ENCODE measurements at places on chromosomes 3 and 15.
A peak's percentile ranks its signal among the peaks of the same experiment; 100 is the strongest.

DNA sequence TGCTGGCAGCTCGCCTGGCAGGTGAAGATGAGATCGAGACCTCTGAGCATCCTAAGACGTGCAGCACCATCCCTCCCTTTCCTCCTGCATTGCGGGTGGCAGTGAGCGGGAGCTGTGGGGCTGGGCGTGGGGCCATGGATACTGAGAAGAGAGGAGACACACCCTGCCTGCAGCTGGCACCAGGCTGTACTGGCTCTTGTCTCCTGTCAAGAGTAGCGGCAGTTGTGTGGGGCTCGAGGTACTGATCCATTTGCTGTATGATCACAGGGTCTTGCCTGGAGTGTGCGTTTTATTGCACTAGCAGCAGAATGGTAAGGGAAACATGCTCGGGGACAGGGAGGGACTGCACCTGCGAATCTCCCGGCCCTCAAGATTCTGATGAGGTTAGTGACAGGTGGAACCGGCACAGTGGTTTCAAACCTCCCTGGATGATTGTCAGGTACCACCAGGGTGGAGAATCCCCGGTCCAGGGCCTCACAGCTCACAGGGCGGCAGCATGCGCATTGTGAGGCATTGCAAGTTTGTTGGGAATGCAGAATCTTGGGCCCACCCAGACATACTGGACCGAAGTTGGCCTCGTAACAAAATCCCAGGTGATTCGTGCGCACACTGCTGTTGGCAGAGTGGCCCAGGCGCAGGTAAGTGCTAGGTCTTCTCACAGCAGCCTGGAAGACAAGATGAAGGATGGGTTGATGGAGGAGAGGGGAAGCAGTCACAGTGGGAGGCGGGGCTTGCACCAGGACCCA lies 14.1 kb downstream of the SYNM start:
- DNase-seq: no peak

DNA sequence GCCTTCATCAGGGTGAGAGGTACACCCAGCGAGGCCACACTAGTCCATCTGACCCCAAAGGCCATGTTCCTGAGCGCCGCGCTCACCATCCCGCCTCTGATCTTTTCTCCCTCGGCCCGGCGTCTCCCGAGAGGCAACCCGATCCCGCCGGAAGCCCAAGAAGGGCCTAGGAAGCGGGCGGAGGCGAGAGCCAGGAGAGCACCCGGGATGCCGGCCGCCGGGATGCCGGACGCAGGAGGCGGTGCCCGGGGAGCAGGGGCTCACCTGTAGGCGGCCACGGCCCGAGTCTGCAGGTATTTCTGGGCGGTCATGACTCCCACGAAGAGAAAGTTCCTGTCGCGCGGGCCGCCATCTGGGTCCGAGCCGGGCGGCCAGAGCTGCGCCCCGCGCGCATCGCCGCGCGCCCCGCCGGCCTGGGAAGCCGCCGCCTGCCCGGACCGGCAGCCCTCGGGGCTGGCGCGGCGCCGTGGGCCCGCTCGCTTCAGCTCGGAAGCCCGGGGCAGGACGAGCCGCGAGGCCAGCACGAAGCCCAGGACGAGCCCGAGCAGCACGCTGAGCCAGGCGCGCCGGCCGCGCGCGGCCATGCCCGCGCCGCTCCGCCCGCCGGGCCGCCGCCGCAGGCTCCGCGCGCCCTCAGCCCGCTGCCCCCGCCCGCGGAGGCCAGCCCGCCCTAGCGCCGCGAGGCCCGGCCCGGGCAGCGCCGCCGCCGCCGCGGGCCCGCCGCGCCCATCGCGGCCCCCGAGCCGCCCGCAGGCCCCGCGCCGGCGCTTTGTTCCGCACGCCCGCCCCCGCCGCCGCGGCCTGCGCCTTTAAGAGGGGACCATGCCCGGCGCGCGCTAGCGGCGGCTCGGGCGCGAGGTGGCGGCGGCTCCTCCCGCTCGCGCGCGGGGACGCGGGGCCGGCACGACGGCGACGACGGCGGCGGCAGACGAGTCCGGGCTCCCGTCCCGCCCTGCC lies 697 bp downstream of the CHSY1 start:
- no peak for DNase-seq

- DNase-seq: no peak
Measured at GRCh38 chr3:135040321-135041240, 245.5 kb downstream of the EPHB1 start.

- DNase-seq: no peak
Measured at GRCh38 chr3:8979262-8979661, 16.0 kb upstream of the RAD18 start.

DNA sequence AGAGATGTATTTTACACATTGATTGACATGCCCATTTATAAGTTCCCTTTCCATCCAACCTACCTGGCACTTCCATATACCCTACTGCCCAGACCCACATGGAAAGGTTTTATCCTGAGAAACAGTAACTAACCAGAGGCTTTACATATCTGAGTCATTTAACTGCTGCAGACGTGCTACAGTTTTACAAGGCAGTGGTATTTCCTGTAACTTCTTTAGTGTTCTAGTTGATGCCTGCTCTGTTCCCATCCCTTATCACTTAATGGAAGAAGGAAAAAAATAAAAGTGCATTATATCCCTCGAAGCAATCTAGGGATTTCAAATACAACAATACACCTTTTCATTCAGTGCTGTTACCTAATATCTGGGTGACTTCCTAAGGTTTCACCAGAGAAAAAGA lies 107.1 kb downstream of the TMCO5A start:
- DNase-seq: peak; percentile 3

DNA sequence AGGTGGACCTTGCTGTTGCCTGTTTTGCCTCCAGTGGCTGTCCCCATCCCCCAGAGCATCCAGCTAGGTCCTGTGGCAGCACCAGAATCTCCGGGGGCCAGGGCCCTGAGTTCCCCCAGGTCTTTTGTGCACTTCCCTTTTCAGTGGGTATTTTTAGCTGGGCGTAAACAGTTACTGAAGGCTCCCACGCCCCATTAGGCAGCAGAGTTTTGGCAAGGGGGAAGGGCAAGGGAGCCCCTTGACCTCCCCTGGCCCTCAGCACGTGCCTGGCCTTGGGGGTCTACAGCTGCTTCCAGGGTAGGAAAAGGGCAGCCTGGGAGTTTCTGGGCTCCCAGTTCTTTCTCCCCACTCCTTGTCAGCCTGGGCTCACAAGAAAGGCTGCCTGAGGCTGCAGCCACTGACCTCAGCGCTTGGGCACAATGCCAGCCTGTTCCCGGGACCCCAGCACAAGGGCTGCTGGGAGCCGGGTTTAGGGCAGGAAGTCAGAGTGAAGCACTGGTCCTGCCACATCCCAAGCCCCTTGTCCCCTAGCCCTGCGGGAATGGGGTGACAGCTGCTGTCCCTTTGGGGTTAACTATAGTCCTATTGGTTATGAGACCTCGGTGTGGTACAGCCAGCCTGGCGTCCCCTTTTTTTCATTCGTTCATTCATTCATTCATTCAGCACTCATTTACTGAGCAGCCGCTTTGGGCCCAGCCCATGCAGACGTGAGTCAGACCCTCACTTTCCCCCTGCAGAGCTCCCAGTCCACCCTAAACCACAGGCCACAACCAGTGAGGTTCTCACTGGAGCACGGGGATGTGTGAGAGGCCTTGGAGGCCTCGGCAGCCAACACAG lies 8.4 kb downstream of the CSK start:
- no peak for DNase-seq

- DNase-seq: no peak
Measured at GRCh38 chr3:4629095-4630007, 136.2 kb downstream of the ITPR1 start.

DNA sequence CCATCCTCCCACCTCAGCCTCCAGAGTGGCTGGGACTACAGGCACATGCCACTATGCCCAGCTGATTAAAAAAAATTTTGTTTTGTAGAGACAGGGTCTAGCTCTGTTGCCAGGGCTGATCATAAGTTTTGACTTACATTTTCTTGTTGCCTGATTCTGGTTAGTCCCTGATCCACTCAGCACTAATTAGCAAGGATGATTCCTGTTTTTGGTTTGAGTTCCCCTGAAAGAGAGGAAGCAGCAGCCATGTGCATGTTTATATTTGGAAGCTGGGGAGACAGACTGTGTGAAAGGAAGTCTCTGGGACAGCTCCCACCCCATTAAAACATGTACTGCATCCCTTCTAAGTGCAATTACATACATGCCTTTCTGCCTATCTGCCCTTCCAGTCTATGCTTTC lies 3.6 kb upstream of the NCK1 start:
- DNase-seq: no peak

GRCh38 chr3:13385373-13385965 lies 34.7 kb downstream of the NUP210 start:
- DNase-seq: no peak

Measured in SW 1271 (cell line).